ENCODE measurements at places on chromosomes 6 and 20. TPM values are rescaled to one million over a fixed set of nuclear protein-coding genes. Genes with fewer than 3 reads are reported as not detected.

CALHM4 gene
- not detected for total RNA-seq

UBD gene
- 0.68 TPM for total RNA-seq

SPINT3 gene
- total RNA-seq: not detected

CD109 gene
- total RNA-seq: 9.3 TPM

SYNDIG1 gene
- not detected for total RNA-seq

ZNF165 gene
- total RNA-seq: 0.81 TPM

IL20RA gene
- not detected for total RNA-seq

TFAP2B gene
- total RNA-seq: not detected

TMC2 gene
- not detected for total RNA-seq

SNX21 gene
- 0.70 TPM for total RNA-seq

CD83 gene
- 5.8 TPM for total RNA-seq

MYBL2 gene
- 64.7 TPM for total RNA-seq

TREML1 gene
- total RNA-seq: not detected

TFAP2D gene
- total RNA-seq: not detected

MRAP2 gene
- not detected for total RNA-seq

LY6G6D gene
- total RNA-seq: not detected

SSTR4 gene
- total RNA-seq: not detected

TREM2 gene
- total RNA-seq: not detected

CNBD2 gene
- 4.2 TPM for total RNA-seq

OR2B6 gene
- total RNA-seq: not detected

WFDC5 gene
- total RNA-seq: not detected

FOXQ1 gene
- not detected for total RNA-seq

ZSCAN31 gene
- 1.0 TPM for total RNA-seq

CRISP2 gene
- not detected for total RNA-seq

Measured in activated naive CD4-positive, alpha-beta T cell treated with anti-CD3 and anti-CD28 coated beads, Interleukin-2, amount 10 ng/mL, durations not matched to agents 5 hours and 36 hours (primary cell).